ENCODE measurements at places on chromosomes 12 and 14.

GRCh38 chr12:62934239-62934798, 631 bp downstream of the PPM1H start:
- peak; percentile 21 for DNase-seq

- no peak for DNase-seq
These were observed 333.9 kb upstream of the CCDC196 start for GRCh38 chr14:66152302-66152701.

DNA sequence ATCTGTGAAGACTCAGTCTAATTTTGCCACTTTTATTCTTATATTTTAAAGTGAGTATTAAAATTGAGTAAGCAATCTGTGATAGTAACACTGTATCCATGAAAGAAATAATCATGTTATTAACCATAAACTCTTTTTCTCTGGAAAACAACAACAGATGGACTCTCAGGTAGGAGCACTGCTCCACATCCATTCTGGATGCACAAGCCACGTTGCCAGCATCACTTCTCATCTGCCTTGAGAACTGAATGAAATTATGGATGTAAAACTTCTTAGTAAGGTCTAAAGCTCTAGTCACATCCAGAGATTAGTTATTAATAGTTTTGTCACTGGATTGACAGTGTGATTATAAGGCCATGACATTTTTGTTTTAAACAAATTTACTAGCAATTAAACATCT, 489.1 kb upstream of the SYT1 start:
- DNase-seq: no peak

- no peak for DNase-seq
These were observed 215.4 kb downstream of the PELI2 start for GRCh38 chr14:56333359-56334292.

GRCh38 chr12:55847603-55848291, 5.0 kb upstream of the MMP19 start:
- DNase-seq: no peak

GRCh38 chr12:104243551-104243950, 28.0 kb downstream of the TXNRD1 start:
- no peak for DNase-seq

- DNase-seq: no peak
These were observed 467.0 kb downstream of the MDGA2 start for GRCh38 chr14:47208434-47208833.

GRCh38 chr12:30830751-30831150, 76.0 kb upstream of the CAPRIN2 start:
- DNase-seq: no peak

- no peak for DNase-seq
These were observed 6.3 kb downstream of the SDSL start for GRCh38 chr12:113428482-113428881.

DNA sequence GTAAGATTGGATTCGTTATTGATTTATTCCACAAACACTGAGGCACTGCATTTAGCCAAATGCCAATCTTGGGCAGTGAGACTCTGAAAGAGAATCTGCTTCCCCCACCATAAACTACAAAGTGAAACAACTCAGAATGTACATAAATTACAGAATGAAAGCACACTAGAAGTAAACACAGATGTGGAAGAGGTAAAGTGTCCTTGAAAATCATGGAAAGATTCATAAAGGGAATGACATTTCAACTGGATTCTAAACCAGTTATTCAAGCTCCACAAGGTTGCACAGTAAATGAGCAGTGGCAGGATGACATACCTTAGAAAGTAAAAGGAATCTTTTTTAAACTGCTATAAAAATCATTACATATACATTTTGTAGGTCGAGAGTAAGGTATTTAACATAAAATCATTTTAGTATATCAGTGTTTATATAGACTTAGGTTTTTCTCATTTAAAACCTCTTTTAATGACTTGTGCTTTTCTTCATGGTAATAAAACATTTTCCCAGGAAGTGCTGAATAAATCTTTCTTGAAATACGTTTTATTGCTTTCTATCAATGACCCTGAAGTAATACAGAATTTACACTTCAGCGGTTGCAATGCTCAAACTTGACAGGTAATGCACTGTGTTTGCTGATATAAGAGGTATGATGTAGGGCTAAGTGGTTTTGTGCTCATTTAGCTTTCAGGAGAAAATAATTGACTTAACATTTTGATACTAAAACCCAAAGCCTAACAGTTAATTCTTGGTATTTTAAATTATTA, 270.6 kb downstream of the NAV3 start:
- DNase-seq: no peak

DNA sequence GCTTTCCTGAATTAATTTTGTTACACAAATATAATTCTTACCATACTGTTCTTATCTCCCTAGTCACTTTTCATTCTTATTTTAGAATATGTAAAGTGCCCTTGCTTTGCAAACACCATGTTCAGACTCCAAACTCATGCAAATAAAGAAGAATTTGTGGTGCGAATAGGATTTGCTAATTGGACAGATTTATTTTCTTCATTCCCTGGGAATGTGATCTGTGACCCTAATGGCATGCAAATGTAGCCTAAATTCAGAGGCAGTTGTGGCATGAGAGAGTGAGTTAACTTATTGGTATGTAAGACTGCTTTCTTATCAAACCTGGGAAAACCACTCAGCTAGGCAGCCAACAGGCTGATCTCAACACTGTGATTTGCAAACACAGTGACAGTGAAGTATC, 10.0 kb downstream of the CAPZA3 start:
- DNase-seq: no peak

DNA sequence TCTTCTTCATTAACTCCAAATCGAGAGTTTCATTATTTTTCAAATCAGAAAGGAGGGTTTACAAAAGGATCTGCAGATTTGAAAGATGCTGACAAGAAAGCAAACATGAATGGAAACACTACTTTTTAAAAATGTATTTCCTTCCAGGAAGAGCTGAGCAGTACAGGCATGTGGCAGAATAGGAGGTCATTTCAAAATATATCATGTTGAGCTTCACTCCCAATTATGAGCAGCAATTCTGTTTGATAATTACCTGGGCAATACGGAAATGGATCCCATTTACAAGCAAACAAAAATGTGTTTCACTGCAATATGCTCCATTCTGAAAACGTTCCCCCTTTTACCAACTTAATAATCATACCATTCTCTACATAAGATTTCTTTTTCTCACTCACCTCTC, 147.7 kb upstream of the BCL2L14 start:
- DNase-seq: no peak

DNA sequence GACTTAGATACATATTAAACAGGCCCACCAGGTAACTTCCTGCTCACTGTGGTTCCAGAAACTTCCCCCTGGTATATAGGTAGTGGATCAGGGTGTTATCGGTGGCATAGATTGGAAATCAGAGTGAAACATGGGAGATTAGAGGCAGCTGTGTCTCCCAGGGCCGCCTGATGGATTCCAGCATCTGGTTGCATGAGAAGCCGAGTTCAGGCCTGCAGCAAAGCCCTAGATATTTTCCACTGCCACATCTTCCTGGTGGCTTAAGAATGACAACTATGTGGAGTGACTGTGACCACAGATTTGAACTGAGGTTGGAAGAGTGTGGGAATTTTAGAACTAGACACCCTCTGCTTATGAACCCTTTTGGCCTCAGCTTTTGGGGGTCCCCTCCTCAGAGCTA, 184.8 kb upstream of the NTF3 start:
- no peak for DNase-seq

DNA sequence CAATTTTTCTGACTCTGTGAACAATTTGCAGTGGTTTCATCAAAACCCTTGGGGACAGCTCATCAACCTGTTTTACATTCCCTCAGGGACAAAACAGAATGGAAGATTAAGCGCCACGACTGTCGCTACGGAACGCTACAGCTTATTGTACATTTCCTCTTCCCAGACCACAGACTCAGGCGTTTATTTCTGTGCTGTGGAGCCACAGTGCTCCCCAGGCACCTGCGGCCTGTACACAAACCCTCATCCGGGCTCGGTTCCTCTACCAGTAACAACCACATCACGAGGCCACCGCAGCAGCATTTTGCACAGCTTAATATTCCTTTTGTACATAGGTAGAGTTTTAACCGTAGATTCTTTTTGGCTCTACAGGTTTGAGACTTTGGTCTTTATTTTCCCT, 397.4 kb upstream of the OR4E1 start:
- DNase-seq: no peak

GRCh38 chr14:93108105-93108504, 7.6 kb downstream of the ITPK1 start:
- no peak for DNase-seq

DNA sequence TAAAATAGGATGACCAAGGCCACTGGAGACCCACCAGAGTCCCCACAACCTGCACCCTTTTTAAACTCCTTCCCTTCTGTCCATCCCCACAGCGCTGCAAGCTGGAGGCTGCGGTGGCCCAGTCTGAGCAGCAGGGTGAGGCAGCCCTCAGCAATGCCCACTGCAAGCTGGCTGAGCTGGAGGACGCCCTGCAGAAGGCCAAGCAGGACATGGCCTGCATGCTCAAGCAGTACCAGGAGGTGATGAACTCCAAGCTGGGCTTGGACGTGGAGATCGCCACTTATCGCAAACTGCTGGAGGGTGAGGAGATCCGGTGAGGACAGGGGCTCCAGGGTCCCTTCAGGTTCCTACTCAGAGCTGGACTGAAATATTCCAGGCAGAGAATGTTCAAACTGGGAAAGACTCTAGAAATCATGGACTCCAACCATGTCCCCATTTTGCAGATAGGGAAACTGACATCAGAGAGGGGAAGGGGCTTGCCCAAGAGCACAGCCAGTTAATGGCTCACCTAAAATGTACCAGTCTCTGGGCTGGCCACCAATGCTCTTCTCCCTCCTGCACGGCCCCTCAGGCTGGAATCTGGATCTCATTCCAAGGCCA, 17.2 kb downstream of the KRT85 start:
- DNase-seq: no peak

DNA sequence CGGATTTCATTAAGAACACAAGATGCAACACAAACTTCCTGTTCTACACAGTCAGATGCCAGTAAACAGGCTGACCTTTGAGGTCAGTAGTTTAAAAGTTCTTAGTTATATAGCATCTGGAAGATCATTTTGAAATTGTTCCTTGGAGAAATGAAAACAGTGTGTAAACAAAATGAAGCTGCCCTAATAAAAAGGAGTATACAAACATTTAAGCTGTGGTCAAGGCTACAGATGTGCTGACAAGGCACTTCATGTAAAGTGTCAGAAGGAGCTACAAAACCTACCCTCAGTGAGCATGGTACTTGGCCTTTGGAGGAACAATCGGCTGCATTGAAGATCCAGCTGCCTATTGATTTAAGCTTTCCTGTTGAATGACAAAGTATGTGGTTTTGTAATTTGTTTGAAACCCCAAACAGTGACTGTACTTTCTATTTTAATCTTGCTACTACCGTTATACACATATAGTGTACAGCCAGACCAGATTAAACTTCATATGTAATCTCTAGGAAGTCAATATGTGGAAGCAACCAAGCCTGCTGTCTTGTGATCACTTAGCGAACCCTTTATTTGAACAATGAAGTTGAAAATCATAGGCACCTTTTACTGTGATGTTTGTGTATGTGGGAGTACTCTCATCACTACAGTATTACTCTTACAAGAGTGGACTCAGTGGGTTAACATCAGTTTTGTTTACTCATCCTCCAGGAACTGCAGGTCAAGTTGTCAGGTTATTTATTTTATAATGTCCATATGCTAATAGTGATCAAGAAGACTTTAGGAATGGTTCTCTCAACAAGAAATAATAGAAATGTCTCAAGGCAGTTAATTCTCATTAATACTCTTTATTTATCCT, 13.5 kb downstream of the PTGER2 start:
- DNase-seq: no peak

DNA sequence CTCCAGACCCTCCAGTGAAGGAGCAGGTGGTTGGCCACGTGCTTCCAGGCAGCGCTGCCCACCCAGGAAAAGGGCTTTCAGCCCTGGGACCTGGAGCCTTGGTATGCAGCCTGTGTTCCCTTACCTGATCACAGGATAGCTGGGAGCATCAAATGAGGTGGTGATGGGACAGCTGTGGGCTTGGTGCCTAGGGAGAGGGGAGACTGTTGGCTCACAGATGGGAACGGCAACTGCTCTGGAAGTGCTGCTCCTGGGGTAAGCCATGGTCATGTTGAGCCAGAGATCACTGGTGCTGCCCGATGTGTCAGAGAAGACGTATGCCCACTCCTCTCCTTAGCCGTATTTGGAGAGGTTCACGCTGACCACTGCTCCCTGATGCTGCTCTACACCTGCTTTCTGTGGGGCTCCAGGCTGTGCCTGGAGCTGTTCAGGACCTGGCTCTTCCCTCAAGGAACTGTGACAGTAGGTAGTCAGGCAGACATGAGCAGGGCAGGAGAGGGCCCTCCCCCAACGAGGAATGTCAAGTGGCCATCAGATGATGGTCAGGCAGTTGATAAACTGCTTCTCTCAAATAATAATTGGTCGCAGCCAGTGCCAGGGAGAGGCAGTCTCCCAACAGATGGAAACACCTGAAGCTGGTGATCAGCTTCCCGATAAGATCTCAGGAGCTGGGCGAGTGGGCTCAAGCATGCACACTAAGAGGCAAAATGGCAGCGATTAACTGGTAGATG, 2.8 kb upstream of the CYP46A1 start:
- DNase-seq: no peak

GRCh38 chr12:79645235-79645630, 45.5 kb downstream of the PAWR start:
- DNase-seq: peak; percentile 2

DNA sequence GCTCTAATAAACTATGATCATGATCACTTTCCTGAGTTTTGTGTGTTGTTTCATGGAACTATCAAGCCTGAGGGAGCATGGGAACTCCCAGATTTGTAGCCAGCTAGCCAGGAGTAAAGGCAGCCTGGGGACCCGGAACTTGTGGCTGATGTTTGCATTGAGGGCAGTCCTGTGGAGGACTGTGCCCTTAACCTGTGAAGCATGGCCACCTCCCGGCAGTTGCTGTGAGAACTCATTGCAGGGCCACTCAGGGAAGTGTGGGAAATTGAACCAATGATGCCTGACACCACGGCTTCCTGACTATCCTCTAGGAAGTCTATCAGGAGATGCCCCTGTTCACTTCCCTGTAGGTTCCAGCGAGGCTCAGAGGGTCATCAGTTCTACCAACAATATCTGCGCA, 250.6 kb downstream of the DAD1 start:
- no peak for DNase-seq

GRCh38 chr12:52285172-52285745, 6.1 kb downstream of the KRT81 start:
- no peak for DNase-seq

GRCh38 chr12:57055824-57056223, 5.9 kb upstream of the MYO1A start:
- no peak for DNase-seq

DNA sequence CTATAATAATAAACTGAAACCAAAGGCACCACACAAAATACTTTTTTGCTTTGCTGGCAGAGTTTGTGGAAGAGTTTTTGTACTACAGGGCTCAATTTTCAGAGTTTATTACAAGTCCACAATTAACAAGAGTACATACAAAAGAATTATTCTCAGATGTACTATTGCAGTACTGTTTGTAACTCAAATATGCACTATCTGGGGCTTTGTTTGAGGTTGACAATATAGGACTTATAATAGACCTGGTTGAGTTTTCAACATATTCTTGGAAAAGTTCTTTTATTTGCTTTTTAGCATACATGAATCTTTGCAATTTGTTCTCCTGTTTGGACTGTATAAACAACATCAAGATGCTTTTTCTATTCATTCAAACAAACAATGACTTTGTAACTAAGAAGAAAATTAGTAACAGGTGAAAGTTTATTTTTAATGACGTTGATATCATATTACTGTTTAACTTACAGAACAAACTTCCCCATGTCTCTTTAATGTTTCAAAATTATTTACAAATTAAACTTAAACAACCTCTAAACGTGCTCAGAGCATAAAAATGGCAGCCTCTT, 407.4 kb upstream of the PRICKLE1 start:
- DNase-seq: no peak

- DNase-seq: no peak
These were observed 97.0 kb downstream of the CMKLR1 start for GRCh38 chr12:108241986-108242703.

- DNase-seq: no peak
These were observed 73.7 kb downstream of the GALNT4 start for GRCh38 chr12:89450907-89451306.
